ENCODE measurements at places on chromosomes 13 and 19.
A peak's percentile ranks its signal among the peaks of the same experiment; 100 is the strongest.

GRCh38 chr19:13463296-13463695, 43.0 kb downstream of the CACNA1A start:
- H3K27me3 ChIP-seq: peaks cover 10% of the 10 kb centered on the region
- peak; percentile 25 for DNase-seq
- no peak overlapping the region for H3K27ac ChIP-seq
- H3K4me3 ChIP-seq: no peak overlapping the region
- no peaks in the 10 kb centered on the region for H3K4me1 ChIP-seq

DNA sequence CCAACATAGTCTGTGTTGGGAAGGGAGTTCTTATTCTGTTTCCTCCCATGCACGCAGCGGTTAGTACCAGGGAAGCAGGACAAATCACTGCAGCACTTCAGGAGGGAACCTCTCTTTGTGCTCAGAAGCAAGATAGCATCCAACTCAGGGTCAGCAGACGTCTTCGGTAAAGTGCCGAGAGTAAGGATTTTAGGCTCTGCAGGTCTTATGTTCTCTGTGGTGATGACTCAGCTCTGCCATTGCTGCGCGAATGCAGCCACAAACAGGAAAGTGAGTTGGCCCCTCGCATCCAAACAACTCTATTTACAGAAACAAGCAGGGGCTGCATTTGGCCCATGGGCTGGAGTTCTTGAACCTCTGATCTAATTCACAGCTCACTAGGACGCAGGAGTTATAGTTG, 122.1 kb upstream of the SPATA13 start:
- H3K36me3 ChIP-seq: no peaks in the 10 kb centered on the region
- peaks cover 5% of the 10 kb centered on the region for H3K4me1 ChIP-seq
- no peak overlapping the region for H3K27ac ChIP-seq
- DNase-seq: peak; percentile 57

GRCh38 chr13:66335626-66336025, 894.5 kb downstream of the PCDH9 start:
- no peak for DNase-seq
- H3K4me1 ChIP-seq: no peaks in the 10 kb centered on the region
- no peaks in the 10 kb centered on the region for H3K36me3 ChIP-seq

DNA sequence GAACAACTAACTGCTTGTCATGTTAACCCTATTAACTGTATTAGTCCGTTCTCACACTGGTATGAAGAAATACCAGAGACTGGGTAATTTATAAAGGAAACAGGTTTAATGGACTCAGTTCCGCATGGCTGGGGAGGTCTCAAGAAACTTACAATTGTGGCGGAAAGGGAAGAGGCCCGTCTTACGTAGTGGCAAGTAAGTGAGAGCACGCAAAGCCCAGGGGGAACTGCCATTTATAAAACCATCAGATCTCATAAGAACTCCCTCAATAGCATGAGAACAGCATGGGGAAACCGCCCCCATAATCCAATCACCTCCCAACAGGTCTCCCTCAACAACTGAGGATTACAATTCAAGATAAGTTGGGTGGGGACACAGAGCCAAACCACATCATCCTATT, 34.7 kb downstream of the PHF11 start:
- no peak for DNase-seq
- H3K27ac ChIP-seq: peak overlapping the region; percentile 22
- H3K27me3 ChIP-seq: no peaks in the 10 kb centered on the region
- H3K4me3 ChIP-seq: no peak overlapping the region
- H3K4me1 ChIP-seq: peaks cover 9% of the 10 kb centered on the region

GRCh38 chr13:105165449-105166125, 1369.9 kb downstream of the EFNB2 start:
- H3K36me3 ChIP-seq: no peaks in the 10 kb centered on the region
- H3K27ac ChIP-seq: no peak overlapping the region
- H3K27me3 ChIP-seq: peaks cover 4% of the 10 kb centered on the region
- H3K4me3 ChIP-seq: no peak overlapping the region

- no peak for DNase-seq
- no peaks in the 10 kb centered on the region for H3K4me1 ChIP-seq
- H3K27ac ChIP-seq: no peak overlapping the region
- no peak overlapping the region for H3K4me3 ChIP-seq
These were observed 842.7 kb downstream of the EFNB2 start for GRCh38 chr13:105692769-105693168.

DNA sequence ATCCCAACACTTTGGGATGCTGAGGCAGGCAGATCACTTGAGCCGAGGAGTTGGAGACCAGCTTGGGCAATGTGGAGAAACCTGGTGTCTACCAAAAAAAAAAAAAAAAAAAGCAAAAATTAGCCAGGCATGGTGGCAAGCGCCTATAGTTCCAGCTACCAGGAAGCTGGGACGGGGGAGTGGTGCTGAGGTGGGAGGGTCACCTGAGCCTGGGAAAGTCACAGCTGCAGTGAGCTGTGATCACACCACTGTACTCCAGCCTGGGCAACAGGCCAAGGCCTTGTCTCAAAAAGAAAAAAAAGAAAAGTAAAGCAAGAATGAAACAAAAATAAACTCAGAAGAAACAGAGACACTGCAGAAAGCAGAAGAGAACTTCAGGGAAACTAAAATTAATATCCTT, 31.6 kb downstream of the MTRF1 start:
- peaks cover 32% of the 10 kb centered on the region for H3K36me3 ChIP-seq
- no peak overlapping the region for H3K4me3 ChIP-seq
- no peaks in the 10 kb centered on the region for H3K27me3 ChIP-seq
- no peak overlapping the region for H3K27ac ChIP-seq

DNA sequence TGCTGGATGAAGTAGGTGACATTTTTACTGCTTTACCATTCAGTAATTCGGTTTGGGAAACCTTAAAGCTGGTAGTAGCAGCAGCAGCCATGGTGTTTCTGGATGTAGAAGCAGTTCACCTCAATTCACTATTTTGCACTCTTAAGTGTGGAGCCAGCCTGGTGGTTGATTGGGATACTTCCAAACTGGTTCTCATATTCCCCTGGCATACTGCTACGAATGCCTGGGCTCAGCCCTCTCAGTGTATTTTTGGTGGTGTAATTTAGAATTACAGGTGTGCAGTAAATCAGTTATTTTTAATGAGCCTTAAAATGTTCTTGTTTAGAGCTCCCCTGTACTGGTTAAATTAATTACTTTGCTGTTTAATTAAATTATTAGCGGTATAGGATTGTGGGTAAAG, 12.4 kb downstream of the HNRNPM start:
- no peak overlapping the region for H3K4me3 ChIP-seq
- H3K27me3 ChIP-seq: no peaks in the 10 kb centered on the region
- peaks cover 56% of the 10 kb centered on the region for H3K36me3 ChIP-seq
- DNase-seq: no peak
- no peak overlapping the region for H3K27ac ChIP-seq

GRCh38 chr13:106232681-106233080, 302.8 kb downstream of the EFNB2 start:
- no peaks in the 10 kb centered on the region for H3K36me3 ChIP-seq
- H3K27me3 ChIP-seq: no peaks in the 10 kb centered on the region
- no peak for DNase-seq
- H3K4me3 ChIP-seq: no peak overlapping the region
- H3K27ac ChIP-seq: no peak overlapping the region
- H3K4me1 ChIP-seq: no peaks in the 10 kb centered on the region

DNA sequence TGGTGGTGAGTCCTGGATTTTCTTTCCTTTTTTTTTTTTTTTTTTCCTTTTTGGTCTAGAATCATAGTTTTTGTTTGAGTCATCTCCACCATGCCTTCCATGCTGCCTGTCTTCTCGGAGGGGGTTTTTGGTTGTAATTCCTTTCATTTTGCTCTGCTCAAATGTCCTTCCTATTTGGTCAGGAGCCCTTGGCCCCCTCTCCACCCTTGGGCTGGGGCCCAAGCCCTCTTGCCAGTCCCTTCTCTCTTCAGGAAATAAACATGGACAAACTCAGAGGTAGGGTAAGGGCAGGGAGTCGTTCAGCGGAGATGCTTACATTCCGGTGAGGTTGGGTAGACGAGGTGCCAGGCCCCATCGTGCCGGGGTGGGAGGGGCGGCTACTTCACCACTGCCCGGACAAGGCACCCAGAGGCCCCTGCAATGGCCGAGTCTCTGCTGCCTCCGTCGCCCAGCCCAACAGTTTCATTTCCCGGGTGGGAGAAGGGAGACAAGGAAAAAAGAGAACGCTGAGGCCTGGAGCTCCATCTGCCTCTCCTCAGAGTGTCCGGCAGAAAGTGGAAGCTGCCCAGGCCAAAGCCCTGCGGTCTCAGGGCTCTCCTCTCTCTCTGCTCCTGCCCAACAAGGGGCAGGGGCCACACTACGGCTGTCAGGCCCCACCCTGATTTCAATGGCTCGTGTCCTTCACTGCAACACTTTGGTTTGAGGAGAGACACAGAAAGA, 12.7 kb downstream of the ZNF574 start:
- no peaks in the 10 kb centered on the region for H3K27me3 ChIP-seq
- H3K27ac ChIP-seq: no peak overlapping the region
- H3K36me3 ChIP-seq: peaks cover 16% of the 10 kb centered on the region
- no peak overlapping the region for H3K4me3 ChIP-seq

DNA sequence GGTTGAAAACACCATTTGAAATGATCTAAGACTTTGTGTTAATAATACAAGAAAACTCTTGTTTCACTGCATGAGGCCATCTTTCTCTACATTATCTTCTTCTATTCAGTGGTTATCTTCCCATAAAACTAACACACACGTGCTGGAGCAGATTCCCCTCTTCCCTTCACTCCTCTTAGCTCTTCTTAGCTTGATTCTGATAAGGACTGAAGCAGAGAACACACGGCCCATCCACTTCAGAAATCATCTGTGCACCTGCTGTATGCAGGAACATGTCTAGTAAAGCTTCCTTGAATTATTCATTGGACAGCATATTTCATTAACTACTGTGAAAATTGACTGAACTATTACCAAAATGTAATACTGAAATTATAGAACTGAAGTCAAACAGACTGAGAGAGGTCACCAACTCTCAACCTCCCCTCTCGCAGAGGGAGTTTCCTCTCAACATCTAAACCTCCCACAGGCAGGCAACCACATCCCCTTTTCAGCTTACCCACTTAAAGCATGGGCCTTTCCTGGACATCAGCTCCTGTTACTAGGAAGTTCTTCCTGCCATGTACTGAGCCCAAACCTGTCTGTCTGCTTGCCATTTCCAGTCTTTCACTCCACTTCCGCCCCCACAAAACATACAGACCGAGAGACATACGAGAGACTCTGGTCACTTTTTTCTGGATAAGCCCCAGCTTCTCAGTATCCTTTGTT, 113.9 kb downstream of the CRYL1 start:
- H3K27me3 ChIP-seq: no peaks in the 10 kb centered on the region
- H3K4me1 ChIP-seq: peaks cover 24% of the 10 kb centered on the region
- peak overlapping the region; percentile 88 for H3K27ac ChIP-seq
- peaks cover 5% of the 10 kb centered on the region for H3K36me3 ChIP-seq
- DNase-seq: peak; percentile 82
- H3K4me3 ChIP-seq: peak overlapping the region; percentile 26

- H3K36me3 ChIP-seq: peaks cover 18% of the 10 kb centered on the region
- peaks cover 50% of the 10 kb centered on the region for H3K4me1 ChIP-seq
- peak overlapping the region; percentile 59 for H3K4me3 ChIP-seq
- H3K27me3 ChIP-seq: no peaks in the 10 kb centered on the region
These were observed 4.0 kb downstream of the SPPL2B start for GRCh38 chr19:2332341-2333026.

DNA sequence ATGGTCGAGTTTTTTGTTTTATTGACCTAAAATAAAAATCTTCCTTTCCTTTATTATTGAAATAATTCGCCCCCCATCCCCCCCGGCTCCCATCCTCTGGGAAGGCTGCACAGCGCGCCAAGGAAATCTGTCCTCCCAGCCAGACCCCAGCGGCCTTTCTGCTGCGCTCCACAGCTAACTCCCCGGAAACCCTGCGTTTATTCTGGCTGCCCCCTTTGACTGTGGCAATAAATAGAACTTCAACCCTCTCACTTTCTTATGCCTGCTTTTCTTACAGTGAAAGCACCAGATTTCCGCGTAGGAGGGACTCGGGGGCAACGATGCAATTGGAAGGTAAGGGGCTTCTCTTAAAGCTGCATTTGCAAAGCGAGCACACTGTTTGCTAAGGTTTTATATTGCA, 9.7 kb upstream of the C19orf12 start:
- peaks cover 15% of the 10 kb centered on the region for H3K4me1 ChIP-seq
- no peak for DNase-seq
- no peak overlapping the region for H3K27ac ChIP-seq
- H3K27me3 ChIP-seq: peaks cover 3% of the 10 kb centered on the region
- no peak overlapping the region for H3K4me3 ChIP-seq

DNA sequence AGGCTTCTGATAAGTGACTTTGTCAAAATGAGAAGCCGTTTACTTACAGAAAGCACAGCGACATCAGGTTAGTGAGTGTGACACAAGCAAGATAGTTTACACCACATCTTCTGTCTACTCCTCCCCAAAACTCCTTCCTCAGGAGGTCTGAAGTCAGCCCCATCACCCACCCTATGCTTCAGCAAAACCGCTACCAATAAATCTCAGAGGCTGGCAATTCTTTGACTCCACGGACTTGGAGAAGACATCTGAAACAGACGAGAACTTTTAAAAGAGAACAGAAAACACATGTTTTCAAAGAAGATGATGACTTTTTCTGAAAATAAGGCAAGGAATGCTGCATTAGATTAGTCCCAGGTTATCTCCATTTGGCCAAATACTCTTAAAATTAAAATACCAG, 261.1 kb downstream of the TBC1D4 start:
- no peak for DNase-seq
- H3K36me3 ChIP-seq: no peaks in the 10 kb centered on the region
- peaks cover 5% of the 10 kb centered on the region for H3K4me1 ChIP-seq

DNA sequence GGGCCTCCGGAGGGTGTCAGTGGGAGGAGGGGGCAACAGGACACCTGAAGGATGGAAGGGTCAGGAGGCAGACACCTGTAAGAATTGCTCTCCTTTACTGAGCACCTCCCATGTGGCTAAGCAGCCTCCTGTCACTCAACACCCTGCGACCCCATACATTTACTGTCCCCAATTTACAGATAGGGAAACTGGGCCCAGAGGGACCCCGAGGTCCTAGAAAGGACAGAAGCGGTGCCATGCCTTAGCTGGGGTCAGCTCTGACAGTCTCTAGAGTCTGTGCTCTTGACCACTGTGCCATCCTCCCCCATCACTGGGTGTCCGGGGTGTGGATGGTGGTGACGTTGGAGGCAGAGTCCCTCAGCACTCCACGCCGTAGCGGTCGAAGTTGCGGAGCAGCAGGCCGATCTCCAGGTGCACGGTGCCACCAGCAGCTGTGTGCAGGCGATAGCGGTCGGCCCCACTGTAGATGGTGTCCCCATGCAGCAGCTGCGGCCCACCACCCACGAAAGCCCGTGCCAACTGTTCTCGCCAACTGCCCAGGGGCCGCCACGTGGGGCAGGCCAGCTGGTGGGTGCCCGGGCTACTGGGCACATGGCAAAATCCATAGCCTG, 726 bp upstream of the TGFB1 start:
- H3K4me1 ChIP-seq: peaks cover 54% of the 10 kb centered on the region
- H3K36me3 ChIP-seq: peaks cover 46% of the 10 kb centered on the region
- peak overlapping the region; percentile 87 for H3K4me3 ChIP-seq
- DNase-seq: no peak

All from activated CD8-positive, alpha-beta T cell treated with anti-CD3 and anti-CD28 coated beads for 36 hours (primary cell).